ENCODE measurements at places on chromosomes 4 and X.

GRCh38 chr4:182918791-182919302 lies 1.7 kb upstream of the DCTD start:
- no peak for DNase-seq

DNA sequence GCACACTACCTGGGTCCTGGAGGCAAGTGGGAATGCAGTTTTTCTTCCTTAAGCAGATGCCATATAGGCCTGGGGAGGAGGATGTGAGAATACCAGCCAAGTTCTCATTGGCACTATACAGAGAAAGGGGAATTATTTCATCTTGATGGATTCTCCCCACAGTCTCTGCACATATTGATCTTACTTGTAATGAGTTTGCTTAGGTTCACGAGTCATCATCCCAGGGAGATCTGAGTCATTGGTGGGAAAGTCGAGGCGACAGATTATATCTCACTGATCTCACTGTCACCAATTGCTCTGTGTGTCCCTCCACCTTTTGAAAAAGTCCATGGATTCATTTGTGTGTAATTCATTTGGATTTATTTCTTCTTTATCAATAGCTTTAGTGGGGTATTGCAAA lies 156.8 kb downstream of the AR start:
- DNase-seq: no peak

GRCh38 chrX:137568741-137569469 lies 3.0 kb downstream of the ZIC3 start:
- no peak for DNase-seq

GRCh38 chr4:4838936-4839810 lies 20.3 kb upstream of the MSX1 start:
- DNase-seq: no peak

GRCh38 chrX:14939644-14940043 lies 66.4 kb downstream of the MOSPD2 start:
- no peak for DNase-seq

- DNase-seq: no peak
Observed at GRCh38 chrX:154441984-154442707, 1.8 kb upstream of the FAM50A start.

DNA sequence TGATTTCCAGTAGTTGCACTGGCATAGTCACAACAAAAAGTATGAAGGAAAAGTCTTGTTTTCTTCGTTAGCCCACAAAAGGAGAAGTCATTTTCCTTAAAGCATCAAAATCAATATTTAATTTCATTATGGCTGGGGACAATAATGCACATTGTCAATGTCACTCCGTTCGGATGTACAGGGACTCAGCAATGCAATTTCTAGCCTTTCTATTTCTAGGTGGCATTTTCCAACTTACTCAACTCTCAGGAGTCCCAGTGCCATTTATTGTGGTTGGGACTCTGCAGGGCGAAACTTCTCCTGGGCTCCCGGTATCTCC lies 99.6 kb downstream of the CEP135 start:
- DNase-seq: no peak

DNA sequence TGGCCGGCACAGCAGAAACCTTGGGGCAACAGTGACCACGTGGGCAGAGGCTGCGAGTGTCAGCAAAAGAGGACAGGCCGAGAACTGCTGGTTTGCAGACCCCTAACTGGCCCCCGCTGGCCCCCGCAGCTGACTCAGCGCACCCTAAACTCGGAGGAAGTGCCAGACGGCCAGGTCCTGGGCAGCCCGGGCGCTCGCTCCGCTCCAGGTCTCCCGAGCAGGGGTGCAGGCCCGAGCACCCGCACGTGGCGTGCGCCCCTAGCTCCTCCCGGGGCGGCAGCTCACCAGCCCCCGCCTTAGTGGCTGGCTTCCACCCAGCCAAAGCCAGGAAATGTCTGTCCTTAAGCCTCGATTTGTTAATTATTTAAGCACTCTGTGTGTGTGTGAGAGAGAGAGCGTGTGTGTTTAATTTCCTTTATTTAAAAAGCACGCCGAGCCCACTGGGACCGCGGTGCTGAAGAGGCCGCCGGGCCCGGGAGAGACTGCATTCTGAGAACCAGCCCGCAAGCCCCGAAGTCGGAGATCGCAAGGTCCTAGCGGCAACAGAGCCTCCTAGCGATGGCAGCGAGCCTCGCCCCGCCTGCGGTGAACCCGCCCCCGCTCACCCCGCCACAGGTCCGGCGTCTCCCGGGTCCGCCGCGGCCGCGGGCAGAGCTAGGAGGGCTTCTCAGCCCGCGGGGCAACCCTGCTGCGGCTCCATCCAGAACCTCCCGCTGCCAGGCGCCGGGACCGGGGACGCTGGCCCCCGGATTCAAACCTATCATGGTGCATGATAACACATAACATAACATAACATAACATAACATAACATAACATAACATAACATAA lies 45.9 kb upstream of the CDKN2AIP start:
- no peak for DNase-seq

- no peak for DNase-seq
Observed at GRCh38 chr4:73589887-73590801, 30.1 kb downstream of the RASSF6 start.

- DNase-seq: no peak
Observed at GRCh38 chr4:114577386-114577785, 21.2 kb upstream of the UGT8 start.

GRCh38 chr4:84967243-84967690 lies 777 bp upstream of the WDFY3 start:
- DNase-seq: no peak

- no peak for DNase-seq
Observed at GRCh38 chr4:19026281-19026680, 1004.7 kb upstream of the LCORL start.

DNA sequence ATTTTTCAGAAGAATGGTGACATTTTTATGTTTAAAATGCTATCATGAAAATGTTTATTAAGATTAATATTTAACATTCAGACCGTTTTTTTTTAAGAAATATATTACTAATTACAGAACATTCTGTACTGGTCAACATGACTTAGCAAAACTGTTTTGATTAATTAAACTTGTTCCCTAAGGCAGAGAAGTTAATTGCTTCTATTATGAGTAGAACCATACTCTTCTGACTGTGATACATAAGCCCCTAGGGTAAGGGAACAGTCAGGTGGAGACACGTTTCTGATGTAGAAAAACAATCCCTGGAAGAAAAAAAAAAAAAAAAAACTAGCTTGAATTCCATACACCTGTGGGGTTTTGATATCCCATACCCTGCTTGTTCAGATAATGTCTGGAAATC lies 97.4 kb downstream of the GPM6A start:
- no peak for DNase-seq

DNA sequence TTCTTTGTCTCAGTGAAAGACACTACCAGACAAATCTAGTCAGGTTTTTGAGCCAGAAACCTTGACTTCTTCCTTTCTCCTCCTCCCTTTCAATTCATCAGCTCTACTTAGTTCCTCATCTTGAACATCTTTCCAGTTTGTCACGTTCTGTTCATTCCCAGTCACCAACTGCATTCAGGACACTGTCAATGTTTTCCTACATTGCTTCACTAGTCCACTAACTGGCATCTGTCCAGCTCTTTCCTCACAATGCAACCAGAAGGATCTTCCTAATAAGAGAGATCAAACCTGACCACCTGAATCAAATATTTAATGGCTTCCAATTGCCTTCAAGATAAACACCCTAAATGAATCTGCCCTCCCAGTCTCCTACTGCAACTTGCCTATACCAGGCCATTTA lies 52.5 kb downstream of the SYNPO2 start:
- no peak for DNase-seq

DNA sequence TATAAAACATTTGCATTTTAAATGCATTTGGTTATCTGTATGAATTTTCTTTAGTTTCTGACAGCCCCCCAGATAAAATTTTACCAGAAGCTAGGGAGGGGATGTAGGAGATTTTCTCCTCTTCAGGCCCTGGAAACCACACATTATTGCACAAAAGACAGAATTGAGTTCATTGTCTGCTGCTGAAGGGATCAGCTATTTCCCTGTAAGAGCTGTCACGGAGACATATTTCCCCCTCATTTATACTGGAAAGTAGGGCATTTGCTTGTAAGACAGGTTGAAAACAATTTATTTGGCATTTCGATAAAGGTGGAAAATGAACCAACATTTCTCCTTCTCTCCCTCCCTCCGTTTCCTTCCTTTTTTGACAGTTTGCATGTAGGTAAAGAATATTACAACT lies 241.3 kb upstream of the LCORL start:
- DNase-seq: no peak

GRCh38 chrX:133645256-133645655 lies 230.0 kb upstream of the GPC4 start:
- no peak for DNase-seq

- no peak for DNase-seq
Observed at GRCh38 chr4:33722254-33722653, 2522.1 kb downstream of the ARAP2 start.

DNA sequence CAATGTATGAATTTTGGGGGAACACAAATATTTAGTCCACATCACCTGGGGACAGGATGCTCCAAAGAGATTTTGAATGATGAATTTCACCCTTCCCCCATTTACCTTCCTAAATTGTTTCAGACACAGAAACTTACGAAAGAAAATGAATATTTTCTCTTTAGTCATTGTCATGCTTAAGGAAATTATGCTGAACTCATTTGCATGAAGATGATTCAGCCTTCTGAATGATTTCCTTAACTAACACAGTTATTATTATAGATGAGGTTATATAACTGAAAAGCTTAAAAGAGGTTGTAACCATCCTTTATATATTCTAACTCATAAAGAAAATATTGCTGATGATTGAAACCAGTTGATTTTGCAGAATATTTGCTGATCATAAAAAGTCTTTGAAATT lies 61.1 kb downstream of the KCNIP4 start:
- DNase-seq: no peak

- DNase-seq: no peak
Observed at GRCh38 chrX:20378233-20378920, 111.7 kb upstream of the RPS6KA3 start.

DNA sequence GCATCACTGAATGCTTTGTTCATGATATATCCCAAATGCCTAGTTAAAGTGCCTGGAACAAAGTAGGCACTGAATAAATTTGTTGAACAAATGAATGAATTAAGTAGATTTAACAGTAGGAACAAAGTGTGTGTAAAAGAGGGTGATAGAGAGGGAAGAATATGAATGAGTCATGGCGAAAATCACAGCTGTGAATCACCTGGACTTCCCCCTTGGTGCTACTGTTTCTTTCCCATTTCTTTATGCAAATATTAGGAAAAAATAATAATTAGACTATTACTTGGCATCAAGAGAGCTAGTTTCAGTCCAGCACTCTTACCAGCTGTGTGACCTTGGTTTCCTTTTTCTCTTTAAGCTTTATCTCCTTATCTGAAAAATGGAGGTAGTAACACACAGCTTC lies 9.2 kb downstream of the SPIN3 start:
- DNase-seq: no peak

DNA sequence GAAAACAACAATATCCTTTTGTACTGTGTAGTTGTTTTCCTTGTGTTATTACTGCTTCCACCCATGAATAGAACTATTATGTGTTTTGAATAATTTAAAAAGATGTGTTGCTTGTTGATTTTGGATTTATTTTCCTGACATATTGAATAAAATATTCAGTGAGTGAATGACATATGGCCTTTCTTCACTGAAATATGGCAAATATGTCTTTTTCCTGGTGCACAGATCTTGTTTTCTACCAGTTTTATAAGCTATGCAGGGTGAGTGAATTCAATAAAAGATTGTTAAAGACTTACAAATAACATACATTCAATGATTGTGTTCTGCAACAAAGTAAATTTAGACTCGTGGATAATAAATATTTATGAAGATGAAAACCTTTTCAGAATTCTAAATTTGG lies 1216.3 kb upstream of the ADGRL3 start:
- DNase-seq: no peak

DNA sequence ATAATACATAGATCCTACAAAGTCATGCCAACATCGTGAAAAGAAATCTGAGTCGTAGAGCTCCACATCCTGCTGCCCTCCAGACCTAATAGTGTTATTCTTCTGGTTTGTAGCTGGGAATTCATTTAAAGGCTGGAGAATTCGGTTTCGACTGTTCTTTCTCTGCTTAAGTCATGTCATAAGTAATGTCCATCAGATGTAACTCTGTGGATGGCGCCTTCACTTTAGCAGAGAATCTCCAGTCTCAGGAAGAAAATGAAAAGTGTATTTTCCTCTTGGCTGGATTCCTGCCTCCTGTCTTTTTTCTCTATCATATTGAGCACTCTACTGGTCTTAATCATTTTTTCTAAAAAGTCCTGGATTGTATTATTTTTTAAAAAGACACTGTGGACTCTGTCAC lies 117.0 kb downstream of the PALLD start:
- DNase-seq: no peak

DNA sequence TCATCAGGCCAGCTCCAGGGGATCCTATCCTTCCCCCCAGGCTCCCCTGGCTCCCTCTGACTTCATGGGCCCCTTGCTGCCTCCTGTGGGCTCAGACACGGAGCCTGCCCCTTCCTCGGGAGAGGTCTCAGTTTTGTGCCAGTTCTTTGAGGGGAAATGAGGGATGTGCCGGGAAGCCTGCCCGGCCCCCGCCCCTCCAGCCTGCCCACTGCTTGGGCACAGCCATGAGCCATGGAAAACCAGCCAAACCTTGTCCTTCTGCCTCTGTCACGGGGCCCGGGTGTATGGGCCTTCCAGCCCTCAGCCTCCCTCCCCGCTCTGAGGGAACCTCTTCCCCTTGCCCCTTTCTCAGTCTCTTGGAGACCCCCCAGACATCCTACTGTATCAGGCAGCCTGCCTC lies 6.8 kb downstream of the BGN start:
- DNase-seq: no peak

DNA sequence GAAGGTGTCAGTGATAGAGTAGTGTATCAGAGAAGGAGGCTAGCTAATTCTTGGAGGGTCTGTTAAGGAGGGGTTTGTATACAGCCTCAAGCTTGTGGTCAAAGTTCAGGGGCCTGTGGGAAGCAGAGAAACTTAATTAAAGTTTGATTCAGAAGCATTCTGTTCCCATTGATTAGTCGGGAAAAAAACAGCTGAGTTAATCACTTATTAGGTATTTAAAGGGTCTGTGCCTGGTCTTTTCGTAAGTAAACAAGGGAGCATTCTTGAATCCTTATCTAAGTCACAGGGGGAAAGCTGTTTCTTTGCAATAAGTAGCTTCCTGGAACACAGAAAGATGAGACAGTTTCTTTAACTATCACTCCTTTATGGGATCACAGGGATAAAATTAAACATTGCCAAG lies 492.1 kb downstream of the PCDH10 start:
- no peak for DNase-seq

DNA sequence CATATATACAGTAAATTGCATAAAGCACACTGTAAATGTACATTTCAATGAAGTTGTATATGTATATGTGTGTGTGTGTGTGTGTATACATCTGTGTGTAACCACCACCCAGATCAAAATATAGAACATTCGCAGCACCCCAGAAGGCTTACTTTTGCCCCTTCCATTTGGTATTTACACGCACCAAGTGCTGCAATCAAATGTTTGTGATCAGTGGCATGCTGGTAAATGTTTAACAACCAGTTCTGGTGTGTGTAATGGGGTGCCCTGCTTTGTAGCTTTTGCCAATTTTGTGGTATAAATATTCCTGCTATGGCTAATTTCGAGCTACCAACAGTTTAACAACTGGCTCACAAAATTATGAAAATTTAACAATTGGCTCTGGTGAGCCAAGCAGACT lies 101.3 kb downstream of the RTL5 start:
- DNase-seq: peak; percentile 55

Data from vagina (tissue), 2 donors.